ENCODE measurements at places on chromosomes 16 and 17.
A peak's percentile ranks its signal among the peaks of the same experiment; 100 is the strongest.

DNA sequence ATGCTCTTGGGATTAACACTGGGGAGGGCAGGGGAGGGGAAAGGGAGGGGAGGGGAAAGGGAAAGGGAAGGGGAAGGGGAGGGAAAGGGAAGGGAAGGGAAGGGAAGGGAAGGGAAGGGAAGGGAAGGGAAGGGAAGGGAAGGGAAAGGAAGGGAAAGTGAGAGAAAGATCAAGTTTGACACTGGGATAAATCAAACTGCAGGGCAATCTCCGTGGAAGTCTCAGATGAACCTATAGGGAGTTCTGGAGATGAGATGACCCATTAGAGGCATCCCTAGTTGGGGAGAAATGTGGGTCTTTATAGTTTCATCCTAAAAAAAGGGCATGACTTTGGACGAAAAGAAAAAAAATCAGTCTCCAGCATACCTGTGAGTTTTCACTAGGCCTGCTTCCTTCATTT is 2.2 kb downstream of the KRTAP4-12 start:
- no peak for DNase-seq

- DNase-seq, result no peak
Observed at GRCh38 chr17:4708436-4708835, 2.0 kb upstream of the ARRB2 start.

DNA sequence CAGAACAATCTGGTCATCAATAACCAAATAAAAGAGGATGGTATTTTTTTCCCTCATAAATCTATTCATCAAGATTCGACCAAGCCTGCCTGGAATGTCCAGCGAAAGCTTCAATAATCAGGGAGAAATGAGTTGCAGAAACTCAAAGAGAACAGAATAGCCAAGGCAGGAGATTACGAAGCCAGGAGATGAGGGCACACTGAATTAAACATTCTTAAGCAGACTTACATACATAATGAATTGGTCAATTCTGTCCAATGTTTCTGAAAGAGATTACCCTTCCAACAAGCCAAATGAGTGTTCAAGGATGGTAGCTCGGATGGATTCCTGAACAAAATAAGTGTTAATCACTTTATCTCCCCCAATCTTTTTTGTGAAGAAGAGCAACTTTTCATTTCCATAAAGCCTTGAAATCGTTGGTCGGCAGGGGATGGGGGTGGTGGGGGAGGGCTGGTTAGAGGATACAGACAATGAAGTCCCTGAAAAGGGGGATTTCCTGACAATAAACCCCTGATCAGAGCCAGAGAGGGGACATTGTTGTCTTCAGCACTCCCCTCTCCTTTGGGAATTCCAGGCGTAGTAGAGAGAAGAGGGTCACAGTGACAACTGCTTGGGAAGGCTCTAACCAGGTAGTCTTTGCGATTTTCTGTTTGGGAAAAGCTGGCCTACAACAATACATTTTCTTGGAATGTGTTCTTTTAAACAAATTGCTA is 20.7 kb downstream of the TOX3 start:
- DNase-seq, result no peak

- DNase-seq, result no peak
Observed at GRCh38 chr17:27362909-27363308, 69.0 kb downstream of the WSB1 start.

GRCh38 chr16:14102925-14103720 is 32.0 kb downstream of the MRTFB start:
- DNase-seq, result no peak

GRCh38 chr16:88804173-88804551 is 573 bp downstream of the CDT1 start:
- DNase-seq, result no peak

GRCh38 chr16:67562918-67563707 is 787 bp downstream of the CTCF start:
- peak; percentile 31 for DNase-seq

DNA sequence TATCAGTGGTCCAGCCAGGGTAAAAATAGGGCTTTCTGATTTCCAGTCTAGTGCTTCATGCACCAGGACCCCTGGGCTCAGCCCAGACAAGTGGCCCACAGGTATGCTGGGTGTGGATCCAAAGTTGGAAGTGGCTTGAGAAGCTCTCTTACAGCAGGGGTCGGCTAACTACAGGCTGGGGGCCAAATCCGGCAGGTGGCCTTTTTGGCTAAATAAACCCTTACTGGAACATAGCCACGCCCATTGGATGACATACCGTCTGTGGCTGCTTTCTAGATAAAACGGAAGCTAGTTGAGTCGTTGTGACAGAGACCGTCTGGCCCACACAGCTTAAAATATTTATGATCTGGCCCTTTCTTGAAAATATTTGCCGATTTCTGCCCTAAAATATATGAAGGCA is 119.0 kb upstream of the CDC42EP4 start:
- no peak for DNase-seq

- no peak for DNase-seq
Observed at GRCh38 chr16:51756447-51757123, 605.5 kb upstream of the SALL1 start.

DNA sequence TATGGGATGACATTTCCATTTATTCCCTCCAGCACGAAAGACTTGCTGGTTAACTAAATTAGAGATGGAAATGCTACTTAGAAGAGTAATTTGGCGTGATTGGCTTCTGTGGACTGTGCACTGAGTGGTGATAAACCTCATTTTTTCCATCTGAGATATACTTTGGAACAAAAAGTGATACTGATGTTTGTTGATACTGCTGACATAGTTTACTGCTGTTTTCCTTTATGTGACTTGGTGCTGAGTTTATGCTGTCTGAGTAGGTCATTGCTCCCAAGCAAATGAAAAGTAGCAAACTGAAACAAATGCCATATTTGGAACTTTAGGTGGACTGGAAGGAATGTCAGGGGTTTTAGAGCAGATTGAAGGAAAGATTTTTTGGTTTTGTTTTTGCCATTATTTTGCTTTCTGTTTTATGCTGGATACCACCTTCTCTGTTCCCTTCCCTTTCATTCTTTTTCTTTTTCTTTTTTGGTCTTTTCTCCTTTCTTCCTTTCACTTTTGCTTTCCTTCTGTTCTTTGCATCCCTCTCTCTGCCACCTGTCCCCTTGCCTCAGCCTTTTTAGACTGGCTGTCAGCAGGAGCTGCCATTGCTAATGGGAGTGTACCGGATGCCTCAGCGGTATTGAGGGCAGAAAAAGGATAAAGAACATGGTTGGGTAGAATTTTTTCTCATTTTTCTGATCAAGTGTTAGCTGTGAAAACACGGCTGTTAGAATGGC is 41.8 kb downstream of the NUP93 start:
- DNase-seq, result no peak

GRCh38 chr17:5893741-5894140 is 176.4 kb upstream of the WSCD1 start:
- no peak for DNase-seq

- no peak for DNase-seq
Observed at GRCh38 chr16:49842972-49843371, 12.9 kb downstream of the ZNF423 start.

- DNase-seq, result no peak
Observed at GRCh38 chr16:81003610-81004460, 2.9 kb downstream of the CMC2 start.

DNA sequence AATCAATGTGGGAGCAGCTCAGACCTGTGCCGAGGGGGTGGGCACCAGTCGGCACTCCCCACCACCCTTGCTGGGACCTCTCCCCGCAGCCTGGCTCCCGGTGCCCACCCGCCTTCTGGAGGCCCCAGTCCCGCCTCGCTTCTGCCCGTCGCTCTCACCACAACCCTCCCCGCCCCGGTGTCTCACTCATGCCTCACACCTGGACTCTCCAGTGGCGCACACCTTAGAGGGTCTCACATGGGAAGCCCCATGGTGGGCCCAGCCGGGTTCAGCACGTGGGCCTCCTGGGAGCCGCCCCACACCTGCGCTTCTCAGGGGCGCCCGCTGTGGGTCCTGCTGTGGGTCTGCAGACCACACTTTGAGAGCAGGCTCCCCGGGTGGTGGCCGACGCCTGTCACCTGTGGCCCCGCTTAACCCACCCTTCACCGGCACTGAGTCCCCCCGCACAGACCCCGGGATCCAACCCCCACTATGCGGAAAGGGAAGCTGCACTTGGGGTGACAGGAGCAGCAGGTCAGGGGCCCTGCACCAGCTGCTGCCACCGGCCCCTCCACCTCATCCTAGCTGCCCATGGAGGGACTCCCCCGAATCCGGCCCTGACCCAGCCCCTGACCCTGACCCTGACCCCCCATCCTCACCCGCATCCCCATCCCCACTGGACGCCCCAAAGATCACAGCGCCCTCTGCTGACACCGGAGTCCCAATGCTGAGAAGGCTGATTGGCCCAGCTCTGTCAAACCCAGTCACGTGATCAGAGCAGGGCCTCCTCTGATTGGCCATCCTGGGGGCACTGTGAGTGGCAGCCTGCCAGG is 27.4 kb upstream of the SLC38A10 start:
- no peak for DNase-seq

GRCh38 chr17:78231991-78232858 is 794 bp downstream of the TMEM235 start:
- DNase-seq, result no peak

DNA sequence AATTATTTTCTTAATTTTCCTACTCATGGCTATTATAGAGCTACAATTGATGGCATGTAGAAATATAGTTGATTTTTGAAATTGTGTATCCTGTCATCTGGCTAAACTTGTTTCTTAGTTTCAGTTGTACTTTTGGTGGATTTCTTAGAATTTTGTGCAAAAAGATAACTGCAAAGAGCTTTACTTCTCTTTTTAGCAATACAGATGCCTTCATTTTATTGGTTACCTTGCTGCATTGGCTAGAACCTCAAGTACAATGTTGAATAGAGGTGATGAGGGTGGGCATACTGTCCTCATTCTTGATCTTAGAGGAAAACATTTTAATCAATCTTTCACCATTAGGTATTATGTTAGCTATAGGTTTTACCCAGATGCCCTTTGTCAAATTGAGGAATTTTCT is 67.9 kb downstream of the METRNL start:
- no peak for DNase-seq

DNA sequence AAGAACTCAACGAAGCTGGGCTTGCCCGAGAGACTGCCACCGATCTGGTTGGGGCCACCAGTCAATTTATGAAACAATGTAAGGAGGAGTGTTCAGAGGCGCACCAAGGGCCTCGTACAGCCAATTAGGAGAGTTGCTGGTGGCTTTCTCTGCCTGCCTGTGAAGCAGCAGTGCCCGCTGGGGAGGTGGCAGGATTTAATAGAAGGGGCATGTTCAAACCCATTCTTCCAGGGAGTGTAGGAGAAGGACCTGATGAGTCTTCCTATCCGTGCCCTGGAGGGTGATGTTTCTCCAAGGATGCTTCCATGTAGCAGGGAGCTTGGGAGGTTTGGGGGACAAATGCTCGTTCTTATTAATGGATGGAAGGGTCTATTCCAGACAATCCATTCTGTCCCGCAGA is 178.4 kb downstream of the CCDC182 start:
- no peak for DNase-seq

- no peak for DNase-seq
Observed at GRCh38 chr16:74080311-74080710, 216.3 kb upstream of the PSMD7 start.

DNA sequence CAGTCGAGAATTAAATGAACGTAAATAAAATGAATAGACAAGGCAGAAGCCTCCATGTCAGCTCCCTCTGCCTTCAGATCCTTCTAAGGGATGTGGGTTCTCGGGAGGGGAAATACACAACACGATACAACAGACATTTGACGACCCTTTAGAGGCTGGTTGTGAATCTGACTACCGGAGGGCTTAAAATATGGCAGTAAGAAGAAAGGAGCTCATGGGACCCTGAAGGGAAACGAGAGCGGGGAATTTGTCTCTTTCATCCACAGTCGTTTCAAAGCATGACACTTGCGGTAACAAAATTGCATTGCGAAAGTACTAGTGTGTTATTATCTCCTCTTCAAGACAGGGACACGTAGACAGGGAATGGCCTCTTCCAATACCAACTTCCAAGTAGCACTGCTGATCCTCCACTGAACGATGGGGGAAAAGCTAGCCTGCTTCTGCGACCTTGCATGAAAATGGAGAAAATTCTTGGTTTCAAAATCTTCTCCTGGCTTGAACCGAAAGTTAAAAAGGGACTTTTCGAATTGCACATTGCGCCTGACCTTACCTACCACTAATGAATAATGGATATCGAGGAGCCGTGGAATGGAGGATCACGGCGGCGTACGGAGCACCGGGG is 1.2 kb upstream of the TNRC6C start:
- DNase-seq, result no peak

DNA sequence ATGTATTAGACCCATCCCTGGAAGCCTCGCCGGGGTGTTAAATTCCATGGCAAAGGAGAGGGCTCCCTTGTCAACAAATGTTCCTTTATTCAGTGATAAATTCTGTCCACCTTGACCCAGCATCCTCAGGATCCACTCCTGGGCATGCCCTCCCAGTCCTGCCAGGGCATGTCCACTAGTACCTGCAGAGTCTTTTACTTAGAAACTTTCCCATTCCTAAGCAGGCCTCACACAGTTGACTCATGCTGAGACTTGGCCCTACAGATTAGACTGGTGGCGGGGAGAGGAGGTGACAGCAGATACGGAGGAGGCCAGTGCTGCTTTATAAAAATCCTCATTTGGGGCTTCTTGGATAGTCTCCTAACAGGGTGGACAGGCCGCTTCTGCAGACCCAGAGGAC is 88.8 kb downstream of the CYLD start:
- no peak for DNase-seq

GRCh38 chr17:42092939-42093338 is 5.3 kb downstream of the ZNF385C start:
- DNase-seq, result no peak

DNA sequence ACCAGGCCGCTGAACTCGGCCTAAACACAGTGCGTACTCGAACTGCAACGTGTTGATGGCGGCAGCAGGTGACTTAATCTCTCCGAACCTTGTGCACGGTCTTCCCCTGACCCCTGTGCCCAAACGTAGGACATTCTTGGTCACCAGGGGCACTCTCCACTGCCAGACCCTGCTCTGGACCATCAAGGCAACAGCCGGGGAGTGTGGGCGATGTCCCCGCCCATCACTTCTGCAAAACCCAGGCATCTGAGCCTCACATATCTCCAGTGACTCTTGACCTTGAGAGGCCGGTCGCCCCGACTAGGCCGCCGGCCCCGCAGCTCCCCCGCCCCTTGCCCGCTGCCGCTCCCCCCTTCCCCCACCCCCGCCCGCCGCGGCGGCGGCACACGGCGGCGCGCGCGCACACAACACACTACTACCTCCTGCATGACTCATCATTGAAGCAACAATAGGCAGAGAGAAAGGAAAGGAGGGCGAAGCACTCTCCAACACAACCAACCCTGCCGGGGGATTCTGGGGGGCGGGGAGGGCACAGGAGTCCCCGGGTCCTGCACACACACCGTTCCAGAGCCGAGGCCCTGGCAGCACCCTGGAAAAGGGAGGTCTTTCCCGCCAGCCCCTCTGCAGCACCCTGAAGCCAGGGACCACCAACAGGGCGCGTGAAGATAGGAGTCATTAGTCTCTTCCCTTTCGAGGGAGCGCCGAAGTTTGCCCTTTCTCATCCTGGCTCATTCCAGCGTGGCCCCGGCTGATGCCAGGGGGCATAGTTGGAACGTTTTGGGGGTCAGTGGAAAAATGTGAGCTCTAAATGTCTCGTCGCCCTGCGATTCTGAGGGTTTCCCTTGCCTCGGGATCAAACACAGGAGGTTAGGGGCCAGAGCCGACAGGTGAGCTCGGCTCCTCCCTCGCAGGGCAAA is 1.9 kb downstream of the MNT start:
- no peak for DNase-seq
